ENCODE measurements at places on chromosomes 7 and 10.

GRCh38 chr7:137882261-137882668 lies 35.5 kb upstream of the DGKI start:
- DNase-seq = no peak

DNA sequence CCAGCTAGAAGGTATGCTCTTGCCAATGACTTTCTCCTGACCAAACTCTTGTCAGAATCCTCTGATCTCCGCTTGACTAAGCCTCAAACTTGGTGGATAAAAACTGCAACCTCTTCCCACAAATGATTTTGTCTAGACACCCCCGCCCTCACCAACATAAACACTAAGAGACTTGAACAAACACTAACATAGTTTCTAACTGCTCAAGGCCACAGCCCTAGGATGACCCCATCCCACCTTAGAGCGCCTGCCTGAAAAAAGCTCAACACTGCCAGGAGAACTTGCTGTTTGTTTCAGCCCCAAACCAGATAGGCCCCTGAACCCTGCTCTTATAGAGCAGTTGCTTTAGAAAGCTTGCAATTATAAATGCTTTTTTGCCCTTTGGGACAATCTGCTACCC lies 71.8 kb downstream of the LRRN3 start:
- DNase-seq = no peak

DNA sequence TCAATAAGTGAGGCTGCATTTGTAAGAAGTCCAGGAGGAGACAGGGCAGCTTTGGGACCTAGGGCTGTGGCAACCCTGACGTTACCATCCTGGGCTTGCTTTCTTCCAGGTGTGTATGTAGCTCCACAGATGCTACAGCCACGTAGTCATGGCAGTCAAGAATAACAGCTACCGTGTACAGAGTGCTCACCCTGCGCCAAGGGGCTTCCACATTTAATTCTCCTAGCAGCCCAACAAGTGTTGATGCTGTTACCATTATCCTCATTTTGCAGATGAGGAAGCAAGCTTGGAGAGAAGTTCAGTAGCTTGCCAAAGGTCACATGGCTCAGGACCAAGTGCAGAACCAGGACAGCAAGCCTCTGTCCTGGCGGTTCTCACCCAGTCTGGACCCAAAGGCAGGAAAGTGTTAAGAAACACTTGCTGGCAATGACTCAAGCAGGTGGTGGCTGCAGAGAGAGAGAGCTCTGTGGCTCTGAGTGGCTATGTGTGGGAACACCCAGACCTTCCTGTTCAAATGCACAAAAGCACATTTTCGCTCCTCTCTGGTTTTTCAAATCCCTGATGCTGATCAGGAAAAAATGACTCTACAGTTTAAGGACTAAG lies 89.8 kb downstream of the CREM start:
- no peak for DNase-seq

- no peak for DNase-seq
Observed at GRCh38 chr10:128517167-128517566, 390.9 kb upstream of the MKI67 start.

GRCh38 chr7:150657526-150657925 lies 25.3 kb upstream of the GIMAP6 start:
- DNase-seq = no peak

- DNase-seq = peak; percentile 82
Observed at GRCh38 chr10:73096041-73096448, 621 bp downstream of the P4HA1 start.

DNA sequence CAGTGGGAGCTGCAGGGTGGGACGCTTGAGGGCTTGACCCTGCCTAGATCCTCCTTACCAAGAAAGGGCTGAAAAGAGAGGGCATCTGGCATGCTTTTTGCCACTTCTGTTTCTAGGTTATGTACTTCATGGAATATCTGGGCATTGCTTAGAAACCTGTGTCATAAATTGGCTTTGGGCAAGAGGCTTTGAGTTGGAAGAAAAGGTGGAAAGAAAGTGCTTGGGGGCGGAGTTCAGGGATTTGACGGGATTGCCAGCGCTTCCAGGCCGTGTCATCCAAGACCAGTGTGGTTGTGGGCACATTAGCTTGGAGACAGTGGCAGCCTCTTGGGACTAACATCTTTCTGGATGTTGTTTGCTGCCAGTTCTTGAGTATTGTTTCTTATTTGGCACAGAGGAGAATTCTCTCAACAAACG lies 825 bp downstream of the ZNF862 start:
- DNase-seq = no peak

DNA sequence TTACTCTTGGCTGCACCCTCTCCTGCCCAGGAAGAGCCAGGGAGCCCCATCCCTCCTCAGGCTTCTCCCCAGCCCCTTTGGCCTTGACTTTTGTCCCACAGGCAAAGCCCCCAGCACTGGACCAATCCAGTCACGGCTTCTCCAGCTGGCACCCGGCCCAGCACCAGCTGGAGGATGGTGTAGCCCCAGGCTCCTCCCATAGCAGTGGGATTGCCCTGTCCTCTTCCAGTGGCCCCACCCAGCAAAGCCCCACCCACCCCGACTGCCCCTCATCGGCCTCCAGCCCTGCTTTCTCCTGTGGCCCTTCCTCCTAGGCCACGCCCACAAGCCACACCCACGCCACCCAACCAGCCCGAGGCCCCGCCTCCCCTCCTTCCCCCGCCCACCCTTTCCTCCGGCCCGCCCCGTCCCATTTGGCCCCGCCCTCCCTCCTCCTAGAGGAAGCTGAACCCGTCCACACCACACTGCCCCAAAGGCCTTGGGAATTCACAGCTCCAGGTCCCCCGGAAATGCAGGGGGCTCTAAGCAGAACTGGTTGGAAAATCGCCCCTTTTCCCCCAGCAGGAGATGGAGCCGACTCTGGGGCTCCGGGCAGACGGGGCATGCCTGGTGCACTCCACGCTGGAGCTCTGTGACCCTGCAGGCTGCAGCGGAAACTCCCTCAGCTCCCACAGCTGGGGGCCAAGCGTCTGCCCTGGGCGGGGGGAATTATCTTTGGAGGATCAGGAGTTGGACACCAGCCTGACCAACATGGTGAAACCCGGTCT lies 25.2 kb downstream of the GET4 start:
- DNase-seq = no peak

GRCh38 chr7:36995776-36996175 lies 271.5 kb upstream of the AOAH start:
- no peak for DNase-seq

GRCh38 chr10:118108194-118109026 lies 61.7 kb upstream of the RAB11FIP2 start:
- DNase-seq = no peak

- DNase-seq = no peak
Observed at GRCh38 chr7:71470830-71471229, 338.9 kb downstream of the GALNT17 start.

DNA sequence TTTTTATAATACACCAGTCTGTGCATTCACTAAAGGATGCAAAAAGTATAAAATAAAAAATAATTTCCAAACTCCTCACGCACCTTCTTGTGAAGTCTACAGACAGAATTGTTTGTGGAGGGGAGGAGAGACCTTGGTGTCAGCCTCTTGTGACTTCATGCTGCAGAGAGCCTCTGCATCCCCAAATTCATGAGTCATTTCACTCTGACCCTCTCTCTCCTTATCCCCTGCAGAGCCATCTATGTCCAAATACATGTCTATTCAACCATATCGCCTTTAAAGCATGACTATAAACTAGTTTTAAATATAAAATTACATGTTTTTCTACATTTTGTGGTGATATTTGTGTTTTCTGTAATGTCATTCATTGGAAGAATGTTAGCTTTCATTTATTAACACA lies 6.0 kb downstream of the CREB5 start:
- no peak for DNase-seq

DNA sequence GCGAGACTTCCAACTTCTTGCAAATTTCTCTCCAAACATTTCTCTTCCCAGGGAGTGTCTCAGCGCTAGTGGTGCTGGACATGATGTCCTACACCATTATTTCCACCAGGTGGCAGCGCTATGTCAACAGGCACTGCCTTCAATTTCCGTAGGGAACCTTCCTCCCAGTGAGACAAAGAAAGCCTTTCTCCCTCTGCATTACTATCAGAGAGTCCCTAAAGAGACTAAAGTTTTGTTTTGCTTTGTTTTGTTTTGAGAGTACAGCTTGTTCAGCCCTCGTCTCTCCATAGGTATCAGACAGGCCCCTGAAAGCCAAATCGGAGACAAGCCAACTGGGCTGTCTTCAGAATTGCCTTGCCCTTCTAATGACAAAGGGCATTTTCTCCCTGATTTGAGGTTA lies 44.2 kb upstream of the GGCT start:
- DNase-seq = no peak

GRCh38 chr7:149188637-149189259 lies 6.6 kb upstream of the ZNF282 start:
- DNase-seq = no peak
